ENCODE measurements at places on chromosomes 4 and X. TPM values are rescaled to one million over a fixed set of nuclear protein-coding genes. Genes with fewer than 3 reads are reported as not detected.

The PHOX2B gene
- total RNA-seq: not detected

The MAGT1 gene
- total RNA-seq: 119 TPM

The ARR3 gene
- not detected for total RNA-seq

The FABP2 gene
- total RNA-seq: not detected

The CXorf38 gene
- total RNA-seq: 16.2 TPM

The SRPK3 gene
- 1.5 TPM for total RNA-seq

The MAGEC1 gene
- not detected for total RNA-seq

The OCIAD2 gene
- 255 TPM for total RNA-seq

The GPR34 gene
- not detected for total RNA-seq

The MMAA gene
- 5.3 TPM for total RNA-seq

The H2BW2 gene
- total RNA-seq: not detected

The DUX4 gene
- not detected for total RNA-seq

The STPG2 gene
- 0.40 TPM for total RNA-seq

The CFAP99 gene
- total RNA-seq: 1.3 TPM

The MFAP3L gene
- 0.40 TPM for total RNA-seq

The FGFBP2 gene
- not detected for total RNA-seq

The MAGEB1 gene
- not detected for total RNA-seq

The SPANXD gene
- total RNA-seq: not detected

The MGARP gene
- not detected for total RNA-seq

The CEP135 gene
- 14.8 TPM for total RNA-seq

The CHRDL1 gene
- total RNA-seq: 0.40 TPM

The RAI2 gene
- total RNA-seq: 0.66 TPM

The ZNF157 gene
- 0.07 TPM for total RNA-seq

Data from PC-3 (cell line).